ENCODE measurements at places on chromosomes 5 and 9.

GRCh38 chr9:77649109-77649812 is 1.1 kb upstream of the GNA14 start:
- DNase-seq = no peak

GRCh38 chr9:33748633-33749304 is 46.6 kb upstream of the PRSS3 start:
- DNase-seq = no peak

GRCh38 chr9:5230554-5230953 is 665 bp upstream of the INSL4 start:
- DNase-seq = no peak

- no peak for DNase-seq
Observed at GRCh38 chr5:13930541-13931171, 13.8 kb downstream of the DNAH5 start.

DNA sequence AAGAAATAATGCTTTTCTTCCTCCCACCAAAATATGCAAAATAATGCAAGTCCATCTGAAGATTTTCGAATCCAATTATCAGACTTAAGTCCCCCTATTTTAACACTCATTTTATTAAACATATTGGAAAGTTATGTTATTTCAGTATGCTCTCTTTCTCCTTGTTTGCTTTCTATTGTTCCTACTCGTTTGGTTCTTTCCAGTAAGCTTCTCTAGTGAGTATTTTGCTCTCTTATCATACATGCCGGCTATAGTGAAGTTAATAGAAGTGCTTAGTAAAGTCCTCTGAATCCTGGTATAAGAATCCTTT is 517 bp downstream of the ALDH1A1 start:
- no peak for DNase-seq

GRCh38 chr5:37900692-37901091 is 60.9 kb upstream of the GDNF start:
- DNase-seq = no peak

Data from NCI-H187 treated with DMSO at 0.1 percent for 48 hours (cell line).